ENCODE measurements at places on chromosomes 13 and 19.

DNA sequence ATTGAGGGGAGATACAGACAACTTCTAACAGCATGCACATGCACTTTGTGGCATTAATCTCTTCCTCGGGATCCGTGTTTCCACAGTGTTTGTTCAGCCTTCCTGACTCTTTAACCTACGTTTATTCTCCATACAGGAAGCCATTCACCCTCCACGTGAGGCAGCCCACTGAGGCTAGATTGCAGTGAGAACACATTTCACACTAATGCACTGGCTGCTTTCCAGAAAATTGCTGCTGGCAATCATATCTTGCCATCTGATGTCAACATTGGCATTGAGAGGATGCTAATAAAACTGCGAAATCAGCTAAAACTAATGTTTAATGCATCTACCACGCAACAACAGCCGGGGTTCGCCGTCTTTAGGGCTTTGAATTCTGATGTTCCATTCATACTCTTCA is 30.0 kb downstream of the DCLK1 start:
- DNase-seq, result no peak

DNA sequence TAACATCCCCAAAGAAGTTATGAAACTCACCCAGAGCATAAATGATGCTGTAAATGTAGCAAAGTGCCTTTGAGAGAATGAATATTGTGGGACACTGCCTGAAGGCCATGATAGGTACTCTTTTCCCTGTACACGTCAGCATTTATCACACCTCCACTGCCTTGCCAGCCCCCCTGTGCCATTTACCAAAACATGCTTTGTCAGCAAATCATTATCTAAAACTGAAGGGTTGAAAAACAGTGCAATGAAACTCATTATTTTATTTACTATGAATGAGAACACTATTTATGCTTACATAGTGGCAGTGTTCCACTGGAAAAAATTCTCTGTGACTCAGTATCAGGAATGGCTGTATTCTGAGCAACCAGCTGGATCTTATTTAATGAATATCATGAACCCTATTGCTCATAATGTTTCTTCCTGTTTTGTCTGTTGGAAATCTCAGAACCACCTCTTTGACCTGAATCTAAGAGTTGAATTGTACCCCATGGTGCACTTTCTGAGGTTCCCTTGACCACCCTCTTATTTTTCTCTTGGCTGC is 564.1 kb downstream of the DCT start:
- DNase-seq, result no peak

- no peak for DNase-seq
These were observed 245.8 kb upstream of the SGCG start for GRCh38 chr13:22934744-22935523.

DNA sequence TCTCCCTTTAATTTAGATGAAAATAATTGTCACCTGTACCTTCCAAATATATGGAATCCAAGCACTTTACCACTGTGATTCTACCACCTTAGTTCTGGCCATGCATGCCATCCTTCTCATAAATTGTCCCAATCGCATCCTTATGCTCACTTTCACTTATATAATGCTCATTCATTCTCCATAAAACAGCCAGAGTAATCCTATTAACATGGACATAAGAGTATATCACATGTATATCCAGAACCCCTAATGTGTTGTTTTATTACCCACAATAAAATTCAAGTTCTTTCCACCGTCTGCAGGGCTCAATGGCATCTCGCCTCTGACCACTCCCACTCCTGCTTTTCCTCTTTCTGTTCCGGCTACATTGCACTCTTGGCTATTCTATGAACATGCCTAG is 597.5 kb upstream of the MIR17HG start:
- no peak for DNase-seq

GRCh38 chr19:33685541-33685940 is 63.8 kb downstream of the CHST8 start:
- DNase-seq, result no peak

DNA sequence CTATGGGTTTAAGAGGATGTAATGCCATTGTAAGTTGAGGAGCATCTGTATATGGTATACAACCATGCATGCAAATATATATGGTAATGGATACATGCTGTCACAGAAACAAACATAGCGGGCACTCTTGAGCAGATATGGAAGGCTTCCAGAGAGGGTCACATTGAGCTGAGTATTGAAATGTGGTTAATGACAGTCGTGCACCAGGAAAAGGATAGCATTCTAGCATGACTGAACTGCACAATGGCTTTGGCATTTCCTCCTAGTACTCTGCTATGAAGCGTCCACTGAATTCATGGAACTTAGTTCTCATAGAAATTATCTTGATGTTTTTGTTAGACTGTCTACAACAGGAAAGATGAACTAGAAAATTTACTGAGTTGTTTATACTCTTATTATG is 25.2 kb downstream of the DGKH start:
- no peak for DNase-seq

DNA sequence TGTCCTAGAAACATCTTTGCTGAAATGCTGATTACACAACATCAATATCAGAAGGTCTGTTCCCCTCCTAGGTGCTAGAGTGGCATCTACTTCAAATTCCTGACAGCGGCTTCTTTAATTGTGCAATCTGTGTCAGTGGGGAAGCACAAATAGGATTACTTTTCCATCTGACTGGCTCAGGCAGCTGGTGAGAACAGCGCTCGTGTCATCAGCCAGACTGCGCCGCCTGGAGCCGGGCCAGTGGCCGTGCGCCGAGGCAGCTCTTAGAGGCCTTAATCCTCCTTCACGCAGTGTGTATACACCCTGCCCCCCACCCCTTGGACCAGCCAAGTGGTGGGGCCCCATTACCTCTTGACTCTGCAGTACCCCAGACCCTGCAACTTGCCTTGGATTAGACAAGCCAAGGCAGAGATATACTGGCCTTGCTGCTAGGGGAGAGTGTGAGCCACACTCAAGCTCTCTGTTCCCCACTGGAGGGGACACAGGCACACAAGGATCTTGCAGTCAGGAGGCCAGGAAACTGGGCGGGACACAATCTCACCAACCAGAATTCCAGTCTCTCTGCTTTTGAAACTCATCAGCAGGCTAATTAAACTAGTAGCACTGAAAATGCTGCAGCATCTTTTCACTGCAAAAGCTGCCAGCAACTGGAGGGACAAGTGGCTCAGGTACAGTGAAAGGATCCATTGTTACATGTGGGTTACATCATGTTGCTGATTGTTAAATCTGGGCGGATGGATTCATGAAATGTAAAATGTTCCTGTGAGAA is 48.9 kb upstream of the EPHX3 start:
- DNase-seq, result no peak

GRCh38 chr13:102040812-102041211 is 361.0 kb downstream of the FGF14 start:
- DNase-seq, result no peak

DNA sequence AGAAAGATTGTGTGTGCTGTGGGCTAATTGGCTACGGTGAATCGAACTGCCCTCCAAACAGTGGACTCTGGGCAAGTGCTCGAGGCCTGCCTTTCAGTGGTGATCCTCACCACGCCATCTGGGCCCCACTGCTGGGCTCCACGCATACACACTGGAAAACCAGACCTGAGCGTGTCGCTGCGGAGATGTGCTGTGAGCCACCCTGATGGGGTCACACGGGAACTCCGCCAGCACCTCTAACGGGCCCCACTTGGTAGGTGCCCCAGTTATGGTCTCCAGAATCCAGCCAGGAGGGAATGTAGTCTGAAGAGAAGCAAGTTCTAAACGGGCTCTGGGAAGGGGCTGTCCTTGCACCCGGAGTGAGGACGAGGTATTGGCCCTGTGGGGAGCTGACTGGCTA is 39.3 kb downstream of the C13orf46 start:
- no peak for DNase-seq

- DNase-seq, result no peak
These were observed 461.7 kb downstream of the KLF12 start for GRCh38 chr13:73672492-73672891.

- DNase-seq, result no peak
These were observed 39.1 kb downstream of the GPR180 start for GRCh38 chr13:94640721-94641120.

GRCh38 chr19:7773841-7774240 is 10.8 kb downstream of the CLEC4M start:
- DNase-seq, result no peak

DNA sequence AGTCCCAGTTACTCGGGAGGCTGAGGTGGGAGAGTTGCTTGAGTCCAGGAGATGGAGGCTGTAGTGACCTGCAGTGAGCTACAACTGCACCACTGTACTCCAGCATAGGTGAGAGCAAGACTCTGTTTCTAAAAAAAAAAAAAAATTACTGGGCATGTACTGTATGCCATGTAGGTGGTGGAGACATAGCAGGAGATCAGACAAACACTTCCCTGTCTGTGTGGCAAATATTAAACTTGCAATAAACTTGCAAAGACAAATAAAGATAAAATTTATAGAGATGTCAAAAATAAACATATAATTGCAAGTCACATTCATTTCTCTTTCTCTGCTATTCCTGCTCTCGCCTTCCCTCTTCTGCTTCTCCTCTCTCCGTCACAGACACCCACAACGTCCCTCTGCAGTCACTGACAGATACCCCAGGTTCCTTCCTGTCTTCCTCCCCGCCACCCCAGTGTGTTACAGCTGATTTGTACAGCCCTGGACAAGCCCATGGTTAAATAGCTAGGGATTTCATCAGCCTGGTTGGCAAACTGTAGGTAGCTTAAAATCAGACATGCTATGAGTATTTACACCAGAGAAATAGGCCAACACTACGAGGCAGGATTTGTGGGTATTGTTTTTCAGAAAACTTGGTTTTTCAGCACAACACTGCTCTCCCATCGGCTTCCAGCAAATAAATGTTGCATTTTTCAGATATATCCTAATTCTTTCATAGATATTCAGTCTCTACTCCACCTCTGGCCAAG is 1.3 kb upstream of the CD177 start:
- no peak for DNase-seq

- no peak for DNase-seq
These were observed 217.0 kb downstream of the NBEA start for GRCh38 chr13:35159041-35159440.

DNA sequence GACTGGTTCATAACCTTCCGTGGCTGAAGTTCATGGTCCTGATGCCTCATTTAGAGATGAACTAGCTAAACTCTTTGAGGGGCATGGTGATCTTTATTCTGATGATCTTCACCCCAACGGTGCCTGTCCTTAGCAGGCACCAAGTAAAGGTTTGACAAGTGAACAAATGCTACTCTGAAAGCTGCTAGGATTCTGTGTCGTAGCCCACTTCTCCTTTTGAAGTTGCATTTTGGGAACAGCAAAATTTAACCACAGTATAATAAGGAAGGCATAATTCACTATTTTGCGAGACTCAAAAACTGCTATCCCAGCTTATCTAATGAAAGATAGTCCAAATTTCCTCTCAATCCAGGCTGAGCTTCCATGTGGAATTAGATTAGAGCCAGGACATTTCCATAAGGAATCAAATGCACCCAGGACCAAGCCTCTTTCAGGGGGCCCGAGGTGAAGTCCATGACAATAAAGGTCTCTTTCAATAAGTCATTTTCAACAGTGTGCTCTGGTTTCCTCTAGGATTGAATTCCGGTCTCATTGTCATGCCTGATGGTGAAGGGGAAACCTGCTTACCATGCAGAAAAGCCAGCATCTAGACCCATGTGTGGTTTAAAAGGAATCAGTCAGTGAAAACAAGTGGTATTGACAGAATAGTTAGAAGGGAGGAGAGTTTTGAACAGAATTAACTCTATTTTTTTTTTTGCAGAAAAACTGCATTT is 23.1 kb downstream of the SIAH3 start:
- no peak for DNase-seq

GRCh38 chr19:17467471-17468301 is 2.6 kb upstream of the SLC27A1 start:
- no peak for DNase-seq

DNA sequence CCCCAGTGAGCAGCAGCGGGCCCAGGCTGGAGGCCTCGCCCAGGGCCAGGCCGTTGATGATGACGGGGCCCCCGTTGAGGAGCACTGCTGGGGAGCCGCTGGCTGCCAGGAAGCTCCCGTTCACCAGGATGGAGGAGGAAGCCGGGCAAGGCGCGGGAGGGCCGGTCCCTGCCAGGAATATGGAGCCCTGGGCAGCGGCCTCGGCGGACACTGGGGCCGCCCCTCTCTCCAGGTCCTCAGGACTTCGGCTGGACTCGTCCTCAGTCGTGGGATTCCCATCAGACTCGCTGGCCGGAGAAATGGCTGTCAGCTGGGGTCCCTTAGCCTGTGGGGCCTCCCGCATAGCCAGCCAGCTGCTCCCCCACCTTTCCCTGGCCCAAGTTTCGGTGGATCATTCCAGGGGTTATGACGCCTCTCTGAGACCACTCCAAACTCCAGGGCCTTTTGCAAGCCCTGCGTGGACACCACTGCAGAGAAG is 2.1 kb downstream of the SIX5 start:
- no peak for DNase-seq

DNA sequence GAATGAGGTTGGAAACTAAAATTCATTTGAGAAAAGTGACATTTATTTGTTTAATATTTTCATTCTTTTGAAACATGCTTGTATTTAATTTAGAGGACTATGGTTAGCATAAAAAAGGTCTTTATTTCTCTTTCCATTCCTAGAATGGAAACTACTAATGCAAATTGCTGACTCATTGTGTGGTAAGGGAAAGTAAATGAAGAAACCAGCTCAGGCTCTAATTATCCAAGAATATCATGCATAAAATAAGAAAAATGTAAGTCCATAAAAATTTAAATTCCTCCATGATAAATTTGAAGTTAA is 777.0 kb upstream of the SLITRK1 start:
- DNase-seq, result no peak

DNA sequence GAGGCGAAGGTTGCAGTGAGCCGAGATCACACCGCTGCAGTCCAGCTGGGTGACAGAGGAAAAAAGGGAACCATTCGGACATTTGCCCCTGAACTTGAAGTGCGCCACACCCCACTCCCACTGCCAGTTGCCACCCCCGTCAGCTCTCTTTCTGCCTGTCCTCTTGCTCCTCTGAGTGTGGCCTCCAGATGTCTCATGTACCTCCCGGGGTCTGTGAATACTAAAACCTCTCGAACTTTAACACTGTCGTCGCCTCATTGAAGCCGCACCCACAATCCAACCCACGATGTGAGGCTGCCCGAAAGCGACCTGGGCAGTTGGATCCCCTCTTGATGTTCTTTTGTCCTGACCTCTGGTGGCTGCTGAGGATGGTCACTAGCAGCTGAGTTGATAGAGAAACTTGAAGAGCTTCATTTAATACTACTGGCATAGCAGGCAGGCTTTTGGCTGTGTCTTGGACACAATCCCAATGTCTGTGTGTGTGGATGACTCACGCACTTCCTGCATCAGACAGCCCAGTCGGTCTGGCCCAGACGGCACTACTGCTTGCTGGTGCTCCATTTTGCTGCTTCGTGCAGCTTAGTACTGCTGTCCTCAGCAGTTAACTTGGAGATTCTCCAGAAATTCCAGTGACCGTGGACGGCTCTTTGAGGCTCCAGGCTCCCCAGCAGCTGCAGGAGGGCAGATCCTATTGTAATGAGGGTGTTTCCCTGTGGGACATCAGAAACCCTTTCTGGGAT is 4.2 kb downstream of the FPR3 start:
- DNase-seq, result no peak

DNA sequence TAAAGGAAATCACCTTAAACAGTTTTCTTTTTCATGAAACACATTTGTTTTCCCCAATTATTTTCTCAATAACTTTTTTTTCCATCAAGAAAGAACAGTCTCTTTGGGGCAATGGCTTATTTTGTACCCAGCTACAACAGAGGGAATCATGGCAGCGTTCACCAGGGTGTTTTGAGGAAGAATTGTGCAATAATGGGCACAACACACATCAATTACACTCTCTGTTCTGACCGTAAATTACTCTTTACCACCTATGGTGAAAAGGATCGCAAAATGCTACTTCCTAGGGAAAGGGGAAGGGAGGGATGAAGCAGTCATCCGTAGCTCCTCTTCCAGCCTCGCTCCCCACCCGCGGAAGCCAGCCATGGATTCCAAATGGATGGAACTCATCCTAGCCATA is 38.6 kb downstream of the TMTC4 start:
- no peak for DNase-seq

All from activated CD4-positive, alpha-beta T cell treated with anti-CD3 and anti-CD28 coated beads for 48 hours (primary cell).